Activated CD4-positive, alpha-beta T cell treated with anti-CD3 and anti-CD28 coated beads, Interleukin-2, amount 50 U/mL, for 4 hours (primary cell): ENCODE measurements at places on chromosomes 7 and 10.

DNA sequence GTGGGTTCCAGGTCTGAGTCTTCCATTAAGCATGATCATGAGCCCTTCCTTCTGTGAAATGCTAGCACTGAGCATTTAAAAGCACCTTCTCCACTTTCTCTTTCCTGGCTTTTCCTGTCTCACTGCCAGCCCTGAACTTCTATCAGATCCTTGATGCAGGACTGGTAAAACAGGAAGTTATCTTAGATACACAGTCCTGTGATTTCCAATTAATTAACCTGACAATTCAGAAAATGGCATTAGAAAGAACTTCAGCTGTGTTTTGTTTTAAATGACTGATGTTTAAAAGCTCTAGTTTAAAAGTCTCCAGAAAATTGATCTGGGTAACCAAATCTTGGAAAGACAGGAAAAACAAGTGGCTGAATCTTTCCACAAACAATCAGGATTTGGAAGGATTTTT, 79.0 kb upstream of the MACROH2A2 start:
- no peak for DNase-seq

DNA sequence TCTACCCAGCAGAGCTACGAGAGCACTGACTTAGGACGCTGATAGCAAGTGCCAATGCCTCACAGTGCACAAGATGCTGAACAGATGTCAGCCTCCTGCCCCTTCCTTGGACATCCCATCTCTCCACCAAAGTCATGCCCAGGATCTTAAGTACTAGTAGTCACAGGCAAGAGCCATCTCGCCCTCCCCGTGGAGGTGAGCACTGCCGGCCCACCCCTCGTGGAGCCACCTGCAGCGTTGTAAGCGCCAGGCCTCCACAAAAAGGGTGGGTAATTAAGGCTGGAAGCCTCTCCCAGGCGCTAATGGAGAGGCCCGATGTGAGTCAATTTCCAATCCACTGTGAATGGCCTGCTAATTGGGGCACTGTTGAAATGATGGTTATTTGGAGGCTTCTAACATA, 156.2 kb downstream of the GRID1 start:
- DNase-seq, result no peak

- DNase-seq, result no peak
Observed at GRCh38 chr10:113427811-113428558, 124.9 kb upstream of the HABP2 start.

GRCh38 chr10:125093199-125093973, 67.0 kb downstream of the CTBP2 start:
- no peak for DNase-seq

GRCh38 chr7:68718097-68718551, 880.2 kb upstream of the AUTS2 start:
- no peak for DNase-seq

GRCh38 chr10:4443419-4443818, 382.6 kb upstream of the AKR1E2 start:
- DNase-seq, result no peak

DNA sequence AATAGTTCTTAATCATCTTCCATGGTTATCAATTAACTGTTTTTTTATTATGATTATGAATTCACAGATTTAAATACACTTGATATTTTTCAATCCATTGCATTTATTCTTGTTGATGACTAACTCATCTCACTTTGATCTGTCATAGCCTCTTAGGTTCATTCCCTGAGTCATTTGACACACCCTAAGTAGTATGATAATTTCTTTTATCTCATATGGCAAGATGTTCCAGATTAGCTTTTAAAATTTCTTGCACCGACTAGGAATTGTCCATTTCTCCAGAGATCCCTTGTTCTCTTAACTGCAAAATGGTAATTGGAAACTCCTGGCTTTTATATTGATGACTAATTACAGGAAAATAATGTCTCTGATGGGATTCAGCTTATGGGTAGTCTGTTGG, 87.6 kb upstream of the CCDC6 start:
- DNase-seq, result no peak

GRCh38 chr10:128018236-128018635, 108.0 kb downstream of the MKI67 start:
- no peak for DNase-seq

GRCh38 chr10:104527013-104527412, 114.1 kb upstream of the SORCS3 start:
- DNase-seq, result no peak

DNA sequence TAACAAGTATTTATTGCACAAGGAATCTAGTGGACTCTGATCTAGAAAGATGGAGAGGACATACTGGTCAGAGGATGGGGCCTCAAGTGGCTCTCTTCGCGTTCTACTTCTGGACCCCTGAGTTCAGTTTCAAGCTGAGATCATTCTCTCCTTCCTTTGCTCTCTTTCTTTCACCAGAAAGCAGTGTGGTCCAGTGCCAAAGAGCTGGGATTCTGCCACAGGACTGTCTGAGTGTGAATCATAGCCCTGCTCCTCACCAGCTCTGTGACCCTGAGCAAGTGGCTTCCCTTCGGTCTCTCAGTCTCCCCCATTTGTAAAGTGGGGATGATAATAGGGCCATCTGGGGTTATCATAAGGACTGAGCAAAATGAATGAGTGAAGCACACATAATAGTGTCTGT, 715.2 kb downstream of the SUGCT start:
- no peak for DNase-seq
